ENCODE measurements at places on chromosomes 13 and 19.

GRCh38 chr13:88022431-88023208 is 351.4 kb downstream of the SLITRK5 start:
- no peak for DNase-seq

DNA sequence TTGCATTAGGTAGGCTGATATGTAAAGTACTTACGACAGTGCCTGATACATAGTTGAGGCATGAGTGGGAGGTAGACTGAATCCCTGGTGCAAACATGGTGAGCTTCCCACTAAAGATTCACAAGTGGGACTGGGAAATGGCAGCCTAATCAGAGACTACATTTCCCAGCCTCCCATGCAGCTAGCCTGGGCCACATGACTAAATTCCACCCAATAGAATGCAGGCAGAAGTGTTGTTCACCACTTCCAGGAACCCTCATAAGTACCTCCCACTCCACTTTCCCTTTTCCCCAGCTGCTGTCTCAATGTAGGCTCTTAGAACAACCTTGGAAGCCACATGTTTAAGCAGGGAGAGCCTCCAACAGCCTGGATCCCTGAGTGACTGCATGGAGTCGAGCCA is 104.9 kb downstream of the CACNA1A start:
- no peak for DNase-seq

DNA sequence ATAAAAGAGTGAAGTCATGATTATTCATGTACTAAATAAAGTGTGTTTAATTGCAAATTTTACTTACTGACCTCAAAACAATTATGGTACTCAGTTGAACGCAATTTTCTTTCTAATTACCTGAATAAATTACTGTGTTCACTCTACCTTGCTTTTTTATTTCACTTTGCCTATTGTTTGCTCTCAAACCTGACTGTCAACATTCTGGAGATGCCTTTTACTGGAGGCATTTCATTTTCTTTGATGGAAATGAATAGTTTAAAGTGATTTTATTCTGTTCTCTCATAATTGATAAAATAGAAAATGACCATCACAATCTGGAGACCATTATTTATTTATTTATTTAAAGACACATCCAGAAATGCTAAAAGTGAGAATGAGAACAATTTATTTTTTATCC is 811.5 kb upstream of the ATXN8OS start:
- no peak for DNase-seq

DNA sequence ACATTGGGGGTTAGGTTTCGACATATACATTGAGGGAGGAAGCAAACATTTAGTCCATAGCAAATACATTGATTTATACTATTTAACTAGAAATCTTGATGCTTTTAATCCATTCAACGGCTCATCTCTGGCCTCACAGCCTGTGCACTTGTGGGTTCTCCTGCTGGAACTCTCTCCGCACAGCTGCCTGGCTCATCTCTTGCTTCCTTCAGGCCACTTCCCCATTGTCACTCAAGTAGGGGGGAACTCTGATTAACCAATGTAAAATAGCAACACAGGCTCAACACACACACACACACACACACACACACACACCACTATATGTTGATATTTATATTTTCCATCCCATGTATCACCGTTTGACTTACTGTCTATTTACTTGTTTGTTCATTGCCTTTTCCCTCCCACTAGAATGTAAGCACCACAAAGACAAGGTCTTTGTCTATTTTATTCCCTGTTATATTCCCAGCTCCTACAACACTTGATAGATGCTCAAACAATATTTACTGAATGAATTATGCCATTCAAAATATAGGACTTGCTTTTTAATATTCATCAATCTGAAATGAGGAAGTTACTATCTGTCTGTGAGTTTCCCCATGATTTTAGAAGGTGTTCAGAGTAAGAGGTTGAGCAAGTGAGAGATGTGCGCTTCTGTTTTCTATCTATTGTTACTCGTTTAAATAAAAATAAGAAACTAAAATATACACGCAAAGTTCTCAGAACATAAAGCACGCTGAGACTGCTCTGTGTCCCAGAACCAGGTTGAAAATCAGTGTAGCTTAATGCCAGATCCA is 29.8 kb upstream of the PABPC3 start:
- DNase-seq = no peak

DNA sequence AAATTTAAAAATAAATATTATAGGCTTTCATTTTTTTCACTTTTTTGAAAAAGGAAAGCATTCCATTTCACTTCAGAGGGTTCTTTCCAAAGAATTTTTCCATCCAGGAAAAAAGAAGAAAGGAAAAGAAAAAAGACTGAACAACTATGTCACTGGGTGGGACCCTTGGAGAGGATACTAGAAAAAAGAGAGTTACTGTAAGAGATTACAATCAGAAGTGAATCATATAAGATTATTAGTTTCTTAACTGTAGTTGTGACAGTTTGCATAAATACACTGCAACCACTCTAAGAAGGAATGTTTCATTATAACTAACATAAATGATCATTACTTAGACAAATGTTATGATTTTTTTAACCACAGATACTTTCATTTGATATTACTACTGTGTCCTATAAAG is 87.8 kb downstream of the KLF12 start:
- no peak for DNase-seq

- DNase-seq = no peak
These were observed 156.9 kb upstream of the ZNF536 start for GRCh38 chr19:30215248-30215647.

DNA sequence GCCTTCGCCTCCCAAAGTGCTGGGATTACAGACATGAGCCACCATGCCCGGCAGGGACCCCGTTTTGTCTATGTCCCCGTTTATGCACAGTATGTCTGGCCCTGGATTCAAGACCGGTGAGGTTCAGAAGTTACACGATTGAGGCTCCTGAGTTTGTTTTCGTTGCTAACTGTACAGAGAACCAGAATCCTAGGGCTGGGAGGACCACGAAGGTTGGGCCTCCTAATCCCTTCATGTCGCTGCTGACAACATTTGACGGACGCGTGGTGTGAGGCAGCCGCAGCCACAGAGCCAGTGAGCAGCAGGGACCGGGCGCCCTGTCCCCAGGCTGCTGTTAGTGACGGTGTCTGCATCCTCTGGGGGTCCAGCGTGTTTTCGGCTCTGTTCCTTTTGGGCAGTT is 91.4 kb downstream of the ATP11A start:
- DNase-seq = no peak

DNA sequence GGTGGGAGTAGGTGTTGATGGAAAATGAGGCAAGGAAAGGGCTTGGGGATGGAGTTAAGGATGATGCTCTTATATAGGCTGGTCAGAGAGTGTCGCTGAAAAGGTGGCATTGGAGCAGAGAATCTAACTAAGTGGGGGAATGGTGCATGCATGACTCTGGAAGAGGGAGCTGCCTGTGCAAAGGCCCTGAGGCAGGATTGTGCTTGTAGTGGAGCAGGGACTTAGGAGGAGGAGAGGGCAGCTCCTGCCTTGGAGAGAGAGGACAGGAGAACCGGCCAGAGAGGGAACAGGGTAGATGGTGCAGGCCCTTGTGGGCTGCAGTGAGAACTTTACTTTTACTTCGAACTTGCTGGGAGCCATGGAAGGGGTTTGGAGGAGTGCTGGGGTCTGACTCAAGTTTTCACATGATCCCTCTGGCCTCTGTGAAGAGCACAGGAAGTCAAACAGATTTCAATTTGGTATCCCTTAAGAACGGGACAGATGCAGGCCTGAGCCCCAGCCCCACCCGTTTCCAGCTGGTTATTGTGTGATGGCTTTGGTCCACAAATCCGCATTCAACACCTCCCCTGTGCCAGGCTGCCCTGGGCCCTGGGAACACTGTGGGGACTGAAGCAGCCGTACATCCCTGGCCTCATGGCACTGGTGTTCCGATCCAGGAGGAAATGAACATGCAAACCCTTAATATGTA is 7.0 kb downstream of the AP2A1 start:
- DNase-seq = no peak

DNA sequence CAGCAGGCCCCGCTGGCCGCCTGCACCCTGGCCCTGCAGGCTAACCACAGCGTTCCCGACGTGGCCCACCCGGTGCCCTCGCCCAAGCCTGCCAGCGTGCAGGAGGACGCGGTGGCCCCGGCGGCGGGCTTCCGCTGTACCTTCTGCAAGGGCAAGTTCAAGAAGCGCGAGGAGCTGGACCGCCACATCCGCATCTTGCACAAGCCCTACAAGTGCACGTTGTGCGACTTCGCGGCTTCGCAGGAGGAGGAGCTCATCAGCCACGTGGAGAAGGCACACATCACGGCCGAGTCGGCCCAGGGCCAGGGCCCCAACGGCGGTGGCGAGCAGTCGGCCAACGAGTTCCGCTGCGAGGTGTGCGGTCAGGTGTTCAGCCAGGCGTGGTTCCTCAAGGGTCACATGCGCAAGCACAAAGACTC is 72.1 kb downstream of the ZNF536 start:
- no peak for DNase-seq

- no peak for DNase-seq
These were observed 94.3 kb downstream of the FAM216B start for GRCh38 chr13:42875475-42876269.

GRCh38 chr19:54390942-54391577 is 24.2 kb upstream of the TTYH1 start:
- DNase-seq = peak; percentile 4

DNA sequence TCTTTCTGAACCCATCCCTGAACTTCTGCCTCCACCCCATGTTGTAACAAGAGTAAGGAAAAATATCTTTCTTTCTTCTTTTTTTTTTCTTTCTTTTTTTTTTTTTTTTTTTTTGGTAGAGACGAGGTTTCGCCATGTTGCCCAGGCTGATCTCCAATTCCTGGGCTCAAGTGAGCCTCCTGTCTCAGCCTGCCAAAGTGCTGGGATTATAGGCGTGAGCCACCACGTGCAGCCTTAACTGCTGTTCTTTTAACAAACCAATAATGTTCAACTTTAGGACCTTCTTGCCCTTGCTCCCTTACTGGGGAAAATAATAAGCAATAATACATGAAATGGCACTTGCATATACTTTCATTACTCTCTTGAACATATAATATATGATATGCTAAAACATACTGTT is 19.6 kb downstream of the GPR183 start:
- no peak for DNase-seq

GRCh38 chr13:51906581-51906980 is 44.8 kb downstream of the CCDC70 start:
- no peak for DNase-seq

DNA sequence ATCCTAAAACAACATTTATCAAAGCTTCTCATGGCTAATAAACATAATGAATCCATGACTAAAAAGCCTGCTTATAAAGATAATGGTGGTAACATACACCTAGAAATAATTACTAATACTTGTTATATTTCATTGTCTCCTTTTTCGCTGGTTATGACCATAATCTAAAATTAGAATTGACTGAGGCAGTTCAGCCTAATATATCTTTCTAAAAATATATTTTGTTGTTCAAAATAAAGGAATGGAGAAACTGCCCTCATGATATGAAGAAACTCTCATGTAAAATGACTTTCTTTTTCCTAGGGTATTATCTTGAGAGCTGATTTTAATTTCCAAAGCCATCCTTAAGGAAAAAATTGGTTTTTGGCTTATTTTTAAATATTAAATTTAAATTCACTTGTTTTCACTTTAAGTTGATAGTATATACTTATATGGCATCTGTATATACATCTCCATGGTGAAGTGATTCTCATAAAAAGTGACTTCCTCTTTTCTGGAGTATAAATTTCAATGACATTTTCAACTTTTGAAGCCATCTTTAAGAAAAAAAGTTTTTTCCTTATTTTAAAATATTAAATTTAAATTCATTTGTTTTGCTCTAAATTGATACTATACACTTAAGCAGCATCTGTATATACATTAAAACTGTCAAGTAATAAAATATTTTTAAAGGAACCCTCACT is 204.6 kb downstream of the VWA8 start:
- DNase-seq = no peak

DNA sequence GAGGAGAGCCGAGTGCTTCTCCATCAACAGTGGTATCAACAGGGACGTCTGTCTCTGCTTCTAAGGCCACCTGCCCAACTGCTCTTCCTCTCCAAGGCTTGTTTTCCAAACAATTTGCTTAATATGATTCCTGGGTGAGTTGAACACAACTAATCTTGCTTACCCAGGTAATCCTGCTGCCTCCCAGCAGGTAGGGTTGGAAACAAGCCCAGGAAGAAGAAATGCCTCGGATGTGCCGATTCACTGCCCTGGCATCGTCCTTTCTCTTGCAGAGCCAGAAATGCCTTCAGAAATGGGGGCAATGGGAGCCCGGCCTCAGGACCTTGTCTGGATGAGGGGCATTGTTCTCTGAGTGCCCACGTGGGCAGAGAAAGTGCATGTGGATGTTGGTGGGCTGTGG is 51.9 kb upstream of the C1QTNF9B start:
- DNase-seq = no peak

DNA sequence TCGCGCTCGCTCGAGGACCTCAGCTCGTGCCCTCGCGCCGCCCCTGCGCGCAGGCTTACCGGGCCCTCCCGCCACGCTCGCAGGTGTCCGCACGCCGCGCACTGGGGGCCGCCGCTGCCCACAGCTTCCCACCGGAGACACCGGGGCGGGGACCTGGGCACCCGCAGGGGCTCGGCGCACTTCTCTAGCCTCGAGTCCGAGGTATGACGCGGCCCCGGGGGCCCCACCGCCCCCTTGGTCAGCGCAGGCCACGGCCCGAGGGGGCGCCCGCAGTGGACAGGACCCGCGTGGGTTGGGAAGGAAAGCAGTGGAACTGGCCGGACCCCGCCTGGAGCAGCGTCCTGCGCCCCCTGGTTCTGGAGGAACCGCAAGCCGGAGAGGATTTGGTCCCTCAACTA is 2.1 kb upstream of the GRWD1 start:
- no peak for DNase-seq

Data from AG04449 (cell line).